C1 segment of cervical spinal cord (tissue), 14 donors: ENCODE measurements at places on chromosomes 16 and 17.

DNA sequence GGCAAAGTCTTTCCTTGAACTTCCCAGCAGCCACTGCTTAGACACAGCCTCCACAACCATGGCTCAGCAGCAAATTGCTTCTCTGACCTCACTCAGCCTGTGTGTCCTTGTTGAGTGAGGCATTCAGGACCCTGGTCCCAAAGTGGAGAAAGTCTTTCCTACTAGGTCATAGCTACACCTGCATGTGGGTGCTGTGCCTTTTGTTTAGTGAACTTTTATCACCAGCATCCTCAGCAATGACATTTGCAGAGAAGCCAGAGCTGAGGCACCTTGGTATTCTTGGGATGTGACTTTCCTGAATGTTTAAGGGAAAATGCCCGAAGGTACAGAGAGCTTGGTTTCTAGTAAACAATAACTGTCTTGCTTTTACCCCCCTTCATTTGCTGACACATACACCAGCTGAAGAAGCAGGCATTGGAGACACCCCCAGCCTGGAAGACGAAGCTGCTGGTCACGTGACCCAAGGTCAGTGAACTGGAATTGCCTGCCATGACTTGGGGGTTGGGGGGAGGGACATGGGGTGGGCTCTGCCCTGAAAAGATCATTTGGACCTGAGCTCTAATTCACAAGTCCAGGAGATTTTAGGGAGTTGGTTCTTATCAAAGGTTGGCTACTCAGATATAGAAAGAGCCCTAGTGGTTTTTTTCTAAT lies 20.9 kb upstream of the STH start:
- no peak for DNase-seq

DNA sequence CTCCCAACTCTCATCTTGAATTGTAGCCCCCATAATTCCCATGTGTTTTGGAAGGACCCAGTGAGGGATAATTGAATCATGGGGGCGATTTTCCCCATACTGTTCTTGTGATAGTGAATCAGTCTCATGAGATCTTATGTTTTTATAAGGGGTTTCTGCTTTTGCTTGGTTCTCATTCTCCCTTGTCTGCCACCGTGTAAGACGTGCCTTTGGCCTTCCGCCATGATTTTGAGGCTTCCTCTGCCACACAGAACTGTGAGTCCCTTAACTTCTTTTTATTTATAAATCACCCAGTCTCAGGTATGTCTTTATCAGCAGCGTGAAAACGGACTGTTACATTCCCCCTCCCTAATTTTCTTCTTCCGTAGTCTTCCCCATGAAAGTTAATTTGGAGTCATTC lies 124.0 kb downstream of the ABCA8 start:
- no peak for DNase-seq

DNA sequence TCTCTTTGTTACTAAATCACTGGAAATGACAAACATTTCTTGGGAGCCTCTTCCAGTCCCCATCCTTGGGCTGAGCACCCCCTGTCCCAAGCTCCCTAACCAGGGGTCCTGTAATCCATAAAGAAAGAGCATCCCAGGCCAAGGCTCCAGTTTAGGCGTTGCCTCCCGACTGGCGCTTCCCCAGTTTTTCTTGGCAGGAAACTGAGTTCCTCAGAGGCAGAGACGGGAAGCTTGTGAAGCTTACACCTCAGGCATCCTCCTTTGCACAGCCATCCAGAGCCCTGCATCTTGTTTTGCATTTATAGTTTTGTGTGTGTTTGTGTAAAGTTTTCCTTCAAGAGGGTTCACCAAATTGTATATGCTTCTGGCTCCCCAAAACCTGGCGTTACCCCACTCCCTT lies 7.1 kb downstream of the COPZ2 start:
- no peak for DNase-seq

GRCh38 chr16:90008708-90009145 lies 10.5 kb downstream of the DBNDD1 start:
- DNase-seq, result no peak

GRCh38 chr16:51880776-51881175 lies 666.2 kb downstream of the TOX3 start:
- no peak for DNase-seq

GRCh38 chr17:15278924-15279477 lies 13.9 kb upstream of the PMP22 start:
- no peak for DNase-seq

DNA sequence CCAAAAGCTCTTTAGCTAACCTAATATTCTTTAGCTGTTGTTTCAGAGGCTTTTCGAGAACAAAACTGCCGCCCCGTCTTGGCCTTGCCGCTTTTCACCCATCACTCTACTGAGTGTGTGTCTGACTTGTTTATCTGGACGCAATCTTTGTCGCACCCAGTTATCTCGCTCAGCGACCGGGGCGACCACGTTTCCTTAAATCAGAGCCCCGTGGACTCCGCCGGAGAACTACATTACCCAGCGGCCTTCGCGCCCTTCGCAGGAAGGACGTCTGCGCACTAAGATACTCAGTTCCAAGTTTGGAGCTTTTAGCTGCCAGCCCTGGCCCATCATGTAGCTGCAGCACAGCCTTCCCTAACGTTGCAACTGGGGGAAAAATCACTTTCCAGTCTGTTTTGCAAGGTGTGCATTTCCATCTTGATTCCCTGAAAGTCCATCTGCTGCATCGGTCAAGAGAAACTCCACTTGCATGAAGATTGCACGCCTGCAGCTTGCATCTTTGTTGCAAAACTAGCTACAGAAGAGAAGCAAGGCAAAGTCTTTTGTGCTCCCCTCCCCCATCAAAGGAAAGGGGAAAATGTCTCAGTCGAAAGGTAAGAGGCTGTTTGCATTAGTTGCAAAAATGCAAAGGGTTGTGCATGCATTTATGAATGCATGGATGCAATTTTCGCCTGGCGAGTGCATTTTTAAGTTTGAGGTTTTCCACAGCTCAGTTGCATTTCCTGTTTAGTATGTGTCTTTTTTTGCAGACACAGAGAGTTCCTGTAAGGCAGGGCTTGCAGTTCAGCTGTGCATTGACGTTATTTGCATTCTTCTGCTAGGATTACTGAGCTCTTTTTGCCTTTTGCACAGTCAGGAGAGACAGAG lies at the start of gene MAP2K6:
TSS of gene MAP2K6 (plus strand) at position 290 of the 867 bp plus-strand sequence. CDS start at position 578, 288 bp downstream.
- peak; percentile 46 for DNase-seq

GRCh38 chr16:66298571-66299120 lies 67.8 kb upstream of the CDH5 start:
- DNase-seq, result no peak

GRCh38 chr16:77194295-77195231 lies 3.6 kb downstream of the MON1B start:
- no peak for DNase-seq

DNA sequence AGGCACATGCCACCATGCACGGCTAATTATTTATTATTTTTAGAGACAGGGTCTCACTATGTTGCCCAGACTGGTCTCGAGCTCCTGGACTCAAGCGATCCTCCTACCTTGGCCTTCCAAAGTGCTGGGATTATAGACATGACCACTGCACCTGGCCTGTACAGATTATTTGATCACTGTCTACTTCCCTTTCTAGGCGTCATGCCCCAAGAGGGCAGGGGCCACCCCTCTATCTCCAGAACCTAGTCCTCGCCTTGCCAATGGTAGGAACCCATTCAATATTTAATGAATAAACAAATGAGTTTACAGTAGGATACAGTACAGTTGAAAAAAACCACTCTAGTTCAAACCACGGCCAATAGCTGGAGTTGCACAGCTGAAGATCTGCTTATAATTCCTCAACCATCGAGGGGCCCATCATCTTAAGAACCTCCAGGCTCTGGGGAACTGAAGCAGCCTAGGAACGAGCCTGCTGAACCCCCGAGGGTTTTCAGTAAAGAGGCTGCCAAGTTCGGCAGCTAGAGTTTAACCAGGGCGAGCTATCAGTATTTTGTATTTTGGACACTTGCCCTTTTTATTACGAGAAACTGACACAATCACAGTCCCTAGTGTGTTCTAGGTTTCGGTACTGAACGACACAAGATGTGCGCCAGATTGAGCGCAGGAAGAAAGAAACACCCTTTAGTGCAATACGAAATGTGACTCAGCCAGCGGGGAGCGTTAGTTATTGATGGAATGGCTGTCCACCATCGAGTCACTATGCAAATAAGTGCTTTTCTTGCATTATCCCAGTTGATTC lies 14.6 kb downstream of the ADCY9 start:
- no peak for DNase-seq

- DNase-seq, result no peak
Measured at GRCh38 chr17:7589204-7589868, 558 bp downstream of the SOX15 start.

DNA sequence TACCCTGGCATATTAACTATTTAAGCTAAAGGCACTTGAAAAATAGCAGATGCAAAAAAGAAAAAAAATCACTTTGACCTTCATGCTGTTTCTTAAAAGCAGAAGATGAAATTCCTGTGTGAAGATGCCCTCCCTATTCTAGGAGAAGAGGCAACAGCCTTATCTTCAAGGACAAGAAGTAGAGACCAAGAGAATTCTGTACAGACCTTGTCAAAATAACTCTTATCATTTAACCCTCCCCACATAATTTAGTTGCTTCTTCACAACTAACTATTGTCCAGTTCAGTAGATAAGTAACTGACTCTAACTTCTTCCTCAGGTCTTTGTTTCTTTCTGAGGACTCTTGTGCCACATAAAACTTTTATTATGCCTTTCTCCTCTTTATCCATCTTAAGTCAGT lies 72.0 kb upstream of the MARCHF10 start:
- DNase-seq, result no peak

- no peak for DNase-seq
Measured at GRCh38 chr17:62110923-62111484, 45.9 kb upstream of the MED13 start.

DNA sequence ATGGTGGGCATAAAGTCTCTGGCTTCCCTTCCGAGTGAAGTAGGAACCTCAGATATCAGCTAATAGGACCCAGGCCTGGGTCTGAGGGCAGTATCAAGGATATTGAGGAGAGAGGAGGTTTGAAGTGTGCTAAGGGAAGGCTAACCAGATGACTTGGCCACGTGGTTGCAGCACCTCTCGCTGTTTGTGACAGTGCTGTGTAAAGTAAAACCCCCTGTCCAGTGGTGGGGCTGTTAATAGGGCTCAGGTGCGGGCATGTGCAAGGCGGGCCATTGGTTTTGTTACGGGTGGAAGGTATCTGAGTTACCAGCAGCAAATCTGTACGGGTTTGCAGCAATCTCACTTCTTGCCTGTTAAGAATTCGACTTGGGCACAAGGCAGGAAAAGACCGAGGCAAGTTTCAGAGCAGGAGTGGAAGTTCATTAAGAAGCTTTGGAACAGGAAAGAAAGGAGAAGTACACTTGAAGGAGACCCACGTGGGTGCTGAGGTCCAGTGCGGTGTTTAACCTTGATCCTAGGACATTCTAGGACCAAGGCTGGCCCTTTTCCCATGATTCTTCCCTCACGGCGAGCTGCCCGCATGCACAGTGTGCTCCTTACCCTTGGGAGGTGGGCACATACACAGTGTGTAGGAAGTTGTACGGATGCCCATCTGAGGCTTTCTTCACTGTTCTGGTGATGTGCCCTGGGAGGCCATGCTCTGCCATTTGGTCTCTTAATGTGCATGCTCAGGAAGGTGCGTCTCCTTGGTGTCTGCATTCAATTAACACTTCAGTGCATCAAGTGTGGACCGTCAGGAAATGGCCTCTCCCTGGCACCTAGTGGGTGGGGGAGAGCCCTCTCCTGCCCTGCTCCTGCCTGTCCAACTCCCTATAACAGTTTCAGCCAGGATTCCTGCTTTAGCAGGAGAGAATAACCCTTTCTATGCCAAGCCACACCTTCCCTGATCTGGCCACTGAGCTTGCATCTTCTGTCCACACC lies 20.3 kb downstream of the SGF29 start:
- DNase-seq, result no peak

GRCh38 chr17:49764559-49765180 lies 739 bp upstream of the FAM117A start:
- DNase-seq, result no peak

DNA sequence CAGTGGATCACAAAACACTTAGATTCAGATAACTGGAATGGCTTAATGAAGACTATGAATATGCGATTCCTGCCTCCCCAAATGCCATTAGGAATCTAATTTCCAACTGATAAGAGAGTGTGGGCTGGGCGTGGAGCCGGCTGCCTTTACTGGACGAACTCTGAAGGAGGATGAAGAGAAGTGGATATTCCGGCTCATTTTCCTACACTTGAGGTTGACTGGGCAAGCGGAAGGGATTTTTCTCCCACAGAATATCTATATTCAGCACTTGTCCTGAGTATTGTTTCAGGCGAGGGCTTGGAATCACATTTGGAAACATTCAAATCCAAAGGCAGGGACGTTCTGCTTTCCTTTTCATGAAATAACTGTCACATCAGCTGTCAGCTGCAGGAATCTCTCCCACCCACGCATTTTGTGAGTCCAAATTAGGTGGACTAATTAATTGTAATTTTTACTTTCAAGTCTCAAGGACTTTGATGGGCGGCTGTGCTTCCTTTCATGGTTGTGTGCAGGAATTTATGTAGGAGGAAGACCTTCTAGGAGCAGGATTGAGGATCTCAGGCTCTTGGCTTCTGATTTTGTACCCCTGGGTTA lies 138.5 kb downstream of the PITPNC1 start:
- no peak for DNase-seq

DNA sequence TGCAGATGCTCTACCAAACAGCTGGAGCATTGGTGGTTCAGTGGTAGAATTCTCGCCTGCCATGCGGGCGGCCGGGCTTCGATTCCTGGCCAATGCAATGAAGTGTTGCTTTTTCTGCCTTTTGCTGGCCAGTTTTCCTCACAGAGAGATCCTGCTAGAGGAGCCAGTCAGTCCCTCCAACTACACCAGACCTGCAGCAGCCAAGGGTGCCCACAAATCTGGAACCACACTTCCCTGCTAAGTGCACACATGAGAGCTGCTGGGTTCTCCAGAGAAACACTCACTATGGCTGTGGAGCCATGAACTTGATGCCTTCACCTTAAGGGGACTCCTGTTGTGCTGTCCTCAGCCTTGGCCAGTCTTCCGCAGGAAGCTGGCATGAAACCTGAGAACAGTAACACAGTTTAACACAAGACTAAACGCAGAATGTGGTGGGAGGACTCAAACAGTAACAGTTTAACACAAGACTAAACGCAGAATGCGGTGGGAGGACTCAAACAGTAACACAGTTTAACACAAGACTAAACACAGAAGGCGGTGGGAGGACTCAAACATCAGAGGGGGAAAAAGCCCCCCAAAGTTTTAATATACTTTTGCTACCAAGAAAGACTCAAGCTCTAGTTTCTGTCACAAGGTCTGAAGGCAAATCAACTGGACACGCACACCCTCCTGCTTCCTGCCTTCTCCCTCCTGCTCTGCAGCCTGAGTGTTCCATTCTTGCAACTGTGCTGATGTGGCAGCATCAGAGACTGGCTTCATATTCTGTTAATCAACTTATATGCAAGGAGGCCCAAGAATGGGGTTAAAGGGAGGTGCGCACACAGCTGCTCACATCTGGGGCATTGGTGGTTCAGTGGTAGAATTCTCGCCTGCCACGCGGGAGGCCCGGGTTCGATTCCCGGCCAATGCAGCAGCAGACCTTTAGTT lies 12.0 kb downstream of the VAC14 start:
- DNase-seq, result no peak

GRCh38 chr17:20852239-20852989 lies 190.4 kb downstream of the USP22 start:
- no peak for DNase-seq

DNA sequence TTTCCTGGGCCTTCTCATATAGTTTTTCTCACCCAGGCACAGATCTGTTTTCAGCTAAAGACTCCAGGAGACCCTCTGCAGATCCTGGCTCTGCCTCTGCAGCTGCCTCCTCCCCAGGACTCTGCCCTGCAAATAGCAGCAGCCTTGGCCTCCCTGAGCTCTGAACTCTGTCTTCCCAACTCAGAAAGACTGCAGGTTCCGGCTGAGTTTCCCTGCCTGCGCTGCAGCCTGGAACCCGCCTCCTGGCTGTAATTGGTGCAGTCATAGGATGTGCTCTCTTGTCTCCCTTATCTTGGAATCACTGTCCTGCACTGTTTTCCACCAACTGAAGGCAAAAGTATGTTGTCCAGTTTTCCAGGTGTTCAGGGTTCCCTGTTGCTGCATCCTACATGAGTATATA lies 14.3 kb upstream of the DNASE1 start:
- DNase-seq, result no peak
